ENCODE measurements at places on chromosomes 16 and 17.

GRCh38 chr16:4663777-4664465 lies 29.4 kb upstream of the NUDT16L1 start:
- no peak for DNase-seq

- no peak for DNase-seq
Observed at GRCh38 chr17:42429726-42430447, 6.8 kb upstream of the CAVIN1 start.

GRCh38 chr17:60747069-60747808 lies 69.6 kb downstream of the BCAS3 start:
- DNase-seq, result no peak

- no peak for DNase-seq
Observed at GRCh38 chr16:15041271-15042004, 14.4 kb downstream of the NTAN1 start.

DNA sequence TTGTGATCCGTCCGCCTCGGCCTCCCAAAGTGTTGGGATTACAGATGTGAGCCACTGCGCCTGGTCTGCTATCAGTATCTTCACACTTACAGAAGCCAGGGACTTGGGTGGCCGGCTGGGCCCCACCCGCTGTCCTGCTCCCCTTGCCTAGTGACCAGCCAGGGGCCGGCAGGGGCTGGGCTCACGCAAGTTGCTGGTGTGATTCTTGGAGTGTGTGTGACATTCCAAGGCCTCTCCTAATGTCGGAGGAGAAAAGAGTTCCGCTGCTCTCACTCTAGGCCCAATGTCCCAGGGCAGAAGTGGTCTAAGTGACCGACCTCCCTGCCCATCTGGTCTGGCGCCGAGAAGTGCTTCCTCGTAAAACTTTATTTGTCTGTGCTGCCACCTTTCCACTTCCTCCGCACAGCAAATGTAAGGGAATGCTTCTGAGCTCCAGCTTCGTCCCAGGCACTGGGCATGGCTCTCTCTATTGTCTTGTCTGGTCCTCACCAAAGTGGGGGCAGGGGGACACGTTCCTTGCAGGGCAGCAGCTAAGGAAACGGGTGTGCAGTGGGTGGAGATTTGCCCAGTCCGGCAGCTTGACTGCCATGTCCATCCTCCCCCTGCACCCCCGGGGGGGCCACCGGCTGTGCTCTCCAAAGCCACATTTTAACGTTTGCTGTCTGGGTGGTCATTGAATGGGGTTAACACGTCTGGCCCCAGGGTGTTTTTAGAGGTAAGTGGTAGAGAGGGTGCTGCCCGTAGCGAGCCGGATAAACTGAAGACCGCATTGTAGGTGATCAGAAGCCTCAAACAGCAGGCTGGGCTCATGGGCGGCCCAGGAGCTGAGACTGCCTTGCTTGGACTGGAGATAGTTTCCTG lies 7.8 kb upstream of the GSE1 start:
- no peak for DNase-seq

DNA sequence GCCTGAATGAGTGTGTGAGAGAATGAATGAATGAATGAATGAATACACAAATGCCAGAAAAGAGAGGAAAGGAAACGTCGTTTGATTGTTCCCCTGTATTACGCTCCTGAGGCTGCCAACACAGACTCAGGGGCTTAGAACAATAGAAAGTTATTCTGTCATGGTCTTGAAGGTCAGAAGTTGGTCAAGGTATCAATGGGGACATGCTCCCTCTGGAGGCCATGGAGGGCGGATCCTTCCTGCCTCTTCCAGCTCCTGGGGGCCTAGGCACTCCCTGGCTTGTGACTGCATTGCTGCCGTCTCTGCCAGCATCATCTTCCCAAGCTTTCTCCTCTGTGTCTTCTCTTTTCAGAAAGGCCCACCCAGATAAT lies 1.5 kb upstream of the SLC38A8 start:
- no peak for DNase-seq

- peak; percentile 65 for DNase-seq
Observed at GRCh38 chr17:50558091-50558490, 2.4 kb upstream of the CACNA1G start.

DNA sequence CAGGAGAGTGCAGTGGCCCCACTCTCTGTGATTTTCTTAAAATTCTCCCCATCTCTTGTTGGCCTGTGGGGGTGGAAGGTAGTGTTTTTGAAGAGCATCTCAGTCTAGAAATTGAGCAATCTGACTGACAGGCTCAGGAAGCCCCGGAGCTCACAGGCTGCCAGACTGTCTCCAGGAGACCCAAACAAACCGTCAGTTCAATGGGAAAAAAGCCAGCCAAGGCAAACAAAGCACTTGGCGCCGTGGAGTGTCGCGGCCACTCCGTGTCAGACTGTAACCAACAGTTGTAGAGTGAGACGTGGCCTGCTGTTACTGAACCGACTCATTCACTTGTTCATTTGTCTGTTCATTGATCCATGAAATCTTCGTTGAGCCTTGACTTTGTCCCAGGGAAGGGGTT lies 33.7 kb downstream of the RGS9 start:
- DNase-seq, result peak; percentile 54

DNA sequence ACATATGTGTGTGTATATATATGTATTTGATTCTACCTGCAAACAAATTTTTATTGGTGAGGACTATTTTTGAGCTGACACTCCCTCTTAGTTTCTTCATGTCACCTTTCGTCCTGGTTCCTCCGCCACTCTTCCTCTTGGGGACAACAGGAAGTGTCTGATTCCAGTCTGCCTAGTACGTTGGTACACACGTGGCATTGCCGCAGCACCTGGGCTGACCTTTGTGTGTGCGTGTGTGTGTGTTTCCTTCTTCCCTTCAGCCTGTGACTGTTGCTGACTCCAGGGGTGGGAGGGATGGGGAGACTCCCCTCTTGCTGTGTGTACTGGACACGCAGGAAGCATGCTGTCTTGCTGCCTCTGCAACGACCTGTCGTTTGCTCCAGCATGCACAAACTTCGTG lies 29.4 kb upstream of the CACNG5 start:
- DNase-seq, result no peak

GRCh38 chr17:12388226-12388625 lies 277.5 kb upstream of the MYOCD start:
- DNase-seq, result no peak

GRCh38 chr17:8144401-8145231 lies 7.6 kb downstream of the PER1 start:
- DNase-seq, result no peak

DNA sequence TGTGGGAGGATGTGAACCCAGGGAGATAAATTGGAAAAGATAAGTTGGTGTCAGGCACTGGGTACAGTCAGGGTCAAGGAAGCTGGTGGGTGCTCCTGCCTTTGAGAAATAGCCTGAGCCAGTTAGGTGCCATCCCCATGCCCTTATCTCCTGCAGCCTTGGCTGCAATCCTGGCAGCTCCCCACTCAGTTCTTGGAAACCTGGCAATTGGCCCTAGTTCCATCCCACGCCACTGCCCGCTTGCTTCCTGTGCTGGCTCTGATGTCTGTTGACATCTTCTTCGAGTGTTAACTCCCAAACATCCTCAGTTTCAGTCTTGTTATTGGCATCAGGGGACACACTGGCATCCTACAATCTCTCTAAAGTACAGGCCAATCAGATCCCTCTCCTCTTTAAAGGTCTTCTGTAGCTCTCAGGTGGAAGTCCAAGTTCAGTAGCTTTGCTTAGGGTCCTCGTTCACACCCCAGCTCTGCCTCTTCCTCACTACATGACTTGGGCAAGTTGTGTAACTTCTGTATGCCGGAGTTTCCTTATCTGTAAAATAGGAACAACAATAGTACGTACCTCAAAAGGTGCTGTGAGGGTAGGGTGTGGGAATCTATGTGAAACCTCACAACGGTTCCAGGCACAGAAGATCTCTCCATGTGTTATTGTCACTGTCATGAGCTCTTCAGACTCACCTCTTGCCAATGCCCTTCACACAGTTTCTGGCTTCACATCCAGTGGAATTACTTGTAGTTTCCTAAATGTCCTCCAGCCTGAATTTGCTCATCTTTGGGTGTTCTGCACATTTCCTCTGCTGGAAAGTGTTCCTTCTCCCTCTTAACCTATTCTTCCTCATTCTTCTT lies 13.5 kb upstream of the PRKAR1A start:
- DNase-seq, result no peak

DNA sequence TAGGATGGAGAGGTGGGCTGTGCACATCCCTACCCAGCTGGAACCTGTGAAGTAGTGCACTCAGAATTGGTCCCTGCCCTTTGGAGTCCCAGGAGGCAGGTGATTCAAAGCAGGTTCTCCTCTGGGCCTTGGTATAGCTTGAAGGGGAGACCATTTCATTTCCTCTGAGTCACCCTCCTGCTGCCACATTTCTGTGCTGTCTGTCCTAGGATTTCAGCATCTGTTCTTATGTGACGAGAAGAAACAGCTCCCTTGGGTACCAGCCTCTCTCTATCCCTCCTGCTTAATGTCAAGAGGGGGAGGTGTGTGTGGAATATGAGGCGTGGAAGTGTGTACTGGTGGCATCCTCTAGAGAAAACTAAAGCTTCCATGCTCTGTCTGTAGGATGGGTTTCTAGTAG lies 5.0 kb upstream of the NFE2L1 start:
- DNase-seq, result peak; percentile 87

- DNase-seq, result no peak
Observed at GRCh38 chr16:54538276-54538675, 251.7 kb upstream of the IRX3 start.

DNA sequence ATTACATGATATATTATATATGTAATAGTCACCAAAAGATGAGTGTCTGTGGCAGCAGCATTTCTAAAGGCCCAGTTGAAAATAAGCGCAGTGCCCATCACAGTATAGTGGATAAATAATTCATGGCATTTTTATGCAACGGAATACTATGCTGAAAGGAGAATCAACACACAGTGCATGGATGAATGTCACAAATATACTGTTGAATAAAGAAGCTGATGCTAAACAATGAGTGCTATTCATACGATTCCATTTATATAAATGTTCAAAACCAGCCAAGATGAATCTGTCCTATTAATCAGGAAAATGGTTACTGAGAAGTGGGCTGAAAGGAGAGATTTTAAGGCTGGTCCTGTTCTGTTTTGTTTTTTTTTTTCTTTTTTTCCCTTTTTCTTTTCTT lies 61.6 kb downstream of the HSD17B2 start:
- no peak for DNase-seq

DNA sequence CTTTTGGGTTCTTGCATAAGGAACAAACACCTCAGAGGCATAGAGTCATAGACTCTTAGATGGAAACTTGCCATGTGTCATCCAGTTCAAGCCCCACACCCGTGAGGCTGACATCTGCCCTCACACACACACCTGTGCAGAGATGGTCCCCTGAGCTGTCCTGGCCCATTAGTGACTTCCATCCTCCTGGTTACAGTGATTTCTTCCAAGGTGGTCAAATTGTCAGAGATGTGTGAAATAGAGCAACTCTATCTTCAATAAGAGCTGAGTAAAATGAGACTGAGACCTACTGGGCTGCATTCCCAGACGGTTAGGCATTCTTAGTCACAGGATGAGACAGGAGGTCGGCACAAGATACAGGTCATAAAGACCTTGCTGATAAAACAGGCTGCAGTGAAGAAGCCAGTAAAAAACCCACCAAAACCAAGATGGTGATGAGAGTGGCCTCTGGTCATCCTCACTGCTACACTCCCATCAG lies 342.2 kb upstream of the TNRC6C start:
- peak; percentile 46 for DNase-seq
